ENCODE measurements at places on chromosomes 4 and X.

GRCh38 chrX:10450959-10451355, 169.4 kb downstream of the MID1 start:
- DNase-seq: no peak

GRCh38 chr4:187555174-187555573, 440.4 kb upstream of the ZFP42 start:
- DNase-seq: no peak

DNA sequence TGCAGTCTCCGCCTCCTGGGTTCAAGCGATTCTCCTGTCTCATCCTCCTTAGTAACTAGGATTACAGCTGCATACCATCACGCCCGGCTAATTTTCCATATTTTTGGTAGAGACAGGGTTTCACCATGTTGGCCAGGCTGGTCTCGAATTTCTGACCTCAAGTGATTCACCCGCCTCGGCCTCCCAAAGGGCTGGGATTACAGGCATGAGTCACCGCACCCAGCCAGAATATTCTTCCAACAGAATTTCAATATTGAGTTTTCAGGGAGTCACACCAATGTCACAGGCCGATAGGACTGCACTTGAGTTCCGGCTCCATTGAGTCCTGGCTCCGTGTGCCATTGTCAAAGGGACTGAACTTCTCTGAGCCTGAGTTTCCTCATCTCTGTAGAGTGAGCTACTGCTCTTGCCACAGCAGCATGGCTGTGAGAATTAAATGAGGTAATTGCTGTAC, 82.9 kb downstream of the CLCN4 start:
- no peak for DNase-seq

DNA sequence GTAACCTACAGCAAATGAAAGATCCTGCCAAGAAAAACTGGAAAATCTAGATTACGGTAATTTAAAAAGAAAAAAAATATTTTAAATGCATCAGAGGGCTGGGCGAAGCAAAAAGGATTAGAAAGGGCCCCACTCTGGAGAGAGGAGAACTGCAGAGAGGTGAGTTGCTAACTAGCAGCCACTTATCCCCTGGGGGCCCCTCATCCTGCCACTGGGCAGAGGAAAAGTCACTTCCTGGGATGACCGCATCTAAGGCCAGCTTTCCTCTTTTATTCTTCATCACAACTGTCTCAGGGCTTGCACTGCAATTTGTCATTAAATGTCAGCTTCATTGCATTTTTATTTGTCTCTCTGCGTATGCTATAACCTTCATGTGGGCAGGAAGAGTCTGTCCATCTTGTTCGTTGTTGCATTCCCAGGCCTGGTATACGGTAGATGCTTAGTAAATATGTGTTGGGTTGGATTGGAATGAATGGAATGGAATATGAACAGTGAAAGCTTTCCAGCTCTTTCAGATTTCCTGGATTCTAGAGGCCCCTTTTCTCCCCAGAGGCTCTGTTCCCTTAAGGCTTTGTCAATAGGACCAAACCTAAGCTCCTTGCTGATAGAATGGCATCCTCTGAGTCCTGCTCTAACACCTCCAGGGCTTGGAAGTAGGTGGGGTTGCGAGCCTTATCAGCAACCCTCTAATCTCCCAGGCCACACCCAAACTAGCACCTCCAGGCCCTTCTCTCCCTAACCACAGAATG, 58.9 kb downstream of the TLR10 start:
- no peak for DNase-seq

DNA sequence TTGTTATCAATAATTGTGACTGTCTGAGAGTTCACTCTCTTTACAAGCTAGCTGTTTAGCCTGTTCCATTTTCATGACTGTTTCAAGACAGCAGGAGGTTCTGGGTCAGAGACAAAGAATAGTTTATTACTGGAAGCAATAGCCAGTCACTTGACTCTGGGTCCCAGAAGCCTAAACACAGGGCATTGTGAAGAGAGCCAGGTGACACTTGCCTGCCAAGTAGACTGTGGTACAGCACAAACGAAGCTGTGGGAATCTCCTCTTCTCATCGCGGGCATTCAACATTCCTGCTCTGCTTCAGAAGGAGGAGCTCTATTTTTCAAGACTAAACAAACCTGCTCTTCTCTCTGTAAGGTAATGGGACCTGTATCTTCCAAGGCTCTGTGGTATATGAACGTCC, 485.1 kb downstream of the TRIML1 start:
- no peak for DNase-seq

GRCh38 chr4:181753207-181753606, 490.0 kb upstream of the TENM3 start:
- no peak for DNase-seq

- DNase-seq: no peak
These were observed 38.5 kb downstream of the HPGD start for GRCh38 chr4:174483792-174484191.

DNA sequence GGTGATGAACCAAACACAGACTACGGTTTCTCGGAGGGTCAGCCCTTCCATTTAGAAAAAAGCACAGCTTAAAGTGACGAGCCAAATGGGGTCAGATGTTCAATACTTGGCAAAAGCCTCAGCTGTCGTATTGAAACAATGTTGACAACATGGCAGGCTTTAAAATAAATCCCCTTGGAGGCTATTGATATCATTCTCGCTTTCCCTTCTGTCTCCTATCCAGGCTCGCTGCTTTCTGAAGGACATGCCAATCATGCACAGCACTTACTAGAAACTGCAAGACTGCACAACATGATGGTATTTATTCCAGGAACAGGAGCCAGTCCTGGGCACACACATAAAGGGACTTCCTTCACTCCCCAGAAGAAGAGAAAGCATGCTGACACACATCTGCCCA, 137.9 kb downstream of the SLC7A11 start:
- no peak for DNase-seq

GRCh38 chrX:71198066-71198465, 25.0 kb upstream of the GJB1 start:
- DNase-seq: no peak

GRCh38 chr4:57504139-57504538, 394.0 kb upstream of the IGFBP7 start:
- no peak for DNase-seq

DNA sequence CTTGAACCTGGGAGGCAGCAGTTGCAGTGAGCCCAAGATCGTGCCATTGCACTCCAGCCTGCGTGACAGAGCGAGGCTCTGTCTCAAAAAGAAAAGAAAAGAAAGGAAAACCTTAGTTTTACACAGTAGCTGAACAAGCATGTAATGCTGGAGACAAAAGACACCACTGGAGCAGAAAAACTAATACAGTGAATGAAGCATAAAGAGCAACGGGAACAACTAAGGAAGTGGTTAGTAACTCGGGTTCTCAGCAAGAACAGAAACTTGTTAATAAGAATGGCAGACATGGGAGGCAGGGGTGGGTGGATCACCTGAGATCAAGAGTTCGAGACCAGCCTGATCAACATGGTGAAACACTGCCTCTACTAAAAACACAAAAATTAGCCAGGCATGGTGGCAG, 263.7 kb downstream of the FSTL5 start:
- DNase-seq: no peak

GRCh38 chr4:105145156-105145902, 1.3 kb upstream of the TET2 start:
- no peak for DNase-seq

DNA sequence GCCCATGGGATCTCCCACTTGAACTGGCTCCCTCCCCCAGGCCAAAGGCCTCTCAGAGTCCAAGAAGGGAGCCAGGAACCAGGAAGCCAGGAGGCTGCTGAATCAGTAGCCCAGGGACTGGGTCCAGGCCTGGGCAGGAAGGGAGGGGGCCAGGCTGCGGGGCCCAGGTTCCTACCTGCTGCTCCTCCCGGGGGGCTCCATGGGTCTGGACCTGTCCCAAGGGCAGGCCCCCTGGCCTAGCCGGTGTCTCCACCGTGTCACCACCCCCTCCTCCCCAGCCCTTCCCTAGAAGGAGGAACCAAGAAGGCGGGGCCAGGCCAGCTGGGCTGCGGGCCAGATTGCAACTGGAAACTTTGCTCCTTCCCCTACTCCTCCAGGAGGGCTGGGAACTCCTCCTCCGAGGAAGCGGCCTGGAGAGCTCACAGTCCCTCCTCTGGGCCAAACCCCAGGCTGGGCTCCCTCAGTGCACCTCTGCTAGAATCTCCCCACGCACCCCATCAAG, at the start of gene IQSEC2:
IQSEC2 (minus strand) TSS at position 264 of the 502 bp plus-strand sequence.
- no peak for DNase-seq

- no peak for DNase-seq
These were observed 208.2 kb downstream of the AFAP1 start for GRCh38 chr4:7731437-7731836.

GRCh38 chr4:68129793-68130192, at the start of gene TMPRSS11F:
TSS of gene TMPRSS11F (minus strand) at chr4:68129869. CDS start at chr4:68129820, 49 bp downstream.
- DNase-seq: no peak

DNA sequence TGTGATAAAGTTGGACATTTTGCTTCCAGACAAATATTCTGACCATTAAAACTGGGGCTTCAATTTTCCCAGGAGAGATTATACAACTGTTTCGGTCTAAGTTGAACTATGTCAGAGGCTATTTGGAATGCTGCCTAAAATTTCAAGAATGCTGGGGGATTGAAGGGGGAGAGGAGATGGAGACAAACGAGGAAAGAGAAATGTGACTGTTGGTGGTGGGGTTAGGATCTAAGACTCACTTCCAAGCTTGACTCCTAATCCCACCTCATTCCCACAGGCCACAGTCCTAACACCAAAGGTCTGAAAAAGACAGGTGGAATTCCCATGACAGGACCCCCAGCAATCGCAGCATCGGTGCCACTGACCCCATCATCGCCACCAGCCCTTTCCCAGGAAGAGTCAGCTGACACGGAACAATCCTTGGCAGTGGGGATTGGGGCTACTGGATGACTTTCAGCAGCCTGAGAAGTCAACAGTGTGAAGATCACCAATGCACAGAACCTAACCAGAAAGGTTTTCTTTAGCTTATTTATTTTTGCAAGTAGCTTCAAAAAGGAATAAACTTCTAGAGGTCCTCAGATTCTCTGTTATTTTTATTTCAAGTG, 74.0 kb upstream of the PRSS48 start:
- no peak for DNase-seq

DNA sequence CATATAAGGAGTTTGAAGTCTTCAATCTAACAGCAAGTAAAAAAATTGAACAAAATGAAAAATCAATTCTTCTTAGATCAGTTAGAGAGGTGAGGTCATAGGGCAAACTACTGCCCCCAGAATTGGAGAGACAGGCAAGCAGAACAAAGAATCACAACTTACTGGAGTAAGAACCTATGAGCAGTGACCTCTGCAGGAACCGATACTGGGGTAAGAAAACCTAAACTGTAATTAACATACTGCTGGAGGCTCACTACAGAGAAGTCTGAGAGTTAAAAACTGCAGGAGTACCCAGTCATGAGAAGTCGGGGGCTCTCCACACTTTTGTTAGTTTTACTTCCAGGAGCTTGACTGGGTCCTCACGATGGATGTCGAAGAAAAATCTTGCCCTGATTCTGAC, 16.0 kb downstream of the CLDN22 start:
- no peak for DNase-seq

- no peak for DNase-seq
These were observed 150.1 kb downstream of the DIPK2B start for GRCh38 chrX:45050558-45050957.

- no peak for DNase-seq
These were observed 28.9 kb upstream of the GPC4 start for GRCh38 chrX:133444196-133444595.
